Stimulated activated CD8-positive, alpha-beta memory T cell treated with anti-CD3 and anti-CD28 coated beads, Interleukin-4, amount 100 ng/mL, for 1 hour (primary cell): ENCODE measurements at places on chromosomes 5 and 9.

GRCh38 chr9:97758334-97758916 lies 61.3 kb upstream of the XPA start:
- DNase-seq: no peak

DNA sequence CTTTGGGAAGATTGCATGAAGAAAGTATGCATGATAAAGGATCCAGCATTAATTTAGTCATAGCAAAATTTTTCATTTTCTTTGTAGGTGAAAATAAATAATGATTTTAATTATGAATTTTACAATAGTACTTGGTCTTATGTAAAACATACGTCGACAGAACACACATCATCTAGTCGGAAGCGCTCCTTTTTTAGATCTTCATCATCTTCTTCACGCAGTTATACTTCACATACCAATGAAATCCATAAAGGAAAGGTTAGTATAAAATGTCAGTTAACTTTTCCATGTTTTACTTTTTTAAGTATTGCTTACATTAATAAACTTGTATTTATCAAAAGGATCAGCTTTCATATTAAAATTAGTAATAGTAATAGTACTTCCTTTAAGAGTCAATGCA lies 35.8 kb downstream of the C7 start:
- DNase-seq: no peak

GRCh38 chr9:995781-996180 lies 19.3 kb downstream of the DMRT3 start:
- DNase-seq: no peak

GRCh38 chr5:162189719-162190118 lies 122.1 kb downstream of the GABRG2 start:
- no peak for DNase-seq

DNA sequence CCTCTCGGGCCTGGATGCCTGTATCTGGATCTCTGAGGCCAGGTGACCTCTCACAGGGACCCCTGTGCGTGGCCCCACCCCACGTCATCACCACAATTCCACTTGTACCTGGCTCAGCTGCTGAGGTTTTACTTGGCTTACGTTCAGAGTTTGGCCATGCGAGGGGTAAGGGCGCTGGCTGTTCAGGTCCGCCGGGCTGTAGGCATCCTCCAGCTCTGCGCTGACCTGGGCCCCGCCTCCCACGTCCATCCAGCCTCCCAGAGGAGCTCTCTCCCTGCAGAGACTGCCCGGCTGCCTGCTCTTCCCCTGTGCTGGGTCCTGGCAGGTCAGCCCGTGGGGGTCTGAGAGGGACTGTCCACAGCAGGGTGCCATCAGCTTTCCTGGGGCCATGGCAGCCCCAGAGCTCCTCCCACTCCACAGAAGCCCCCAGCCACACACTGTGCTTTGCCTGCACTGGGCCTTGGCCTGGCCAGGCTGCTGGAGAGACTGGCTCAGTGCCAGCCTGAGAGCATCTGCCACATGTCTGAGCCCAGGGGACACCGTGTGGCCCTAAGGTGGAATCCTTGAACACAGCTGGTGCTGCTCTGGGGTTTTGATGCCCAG lies 43.6 kb downstream of the SLC6A3 start:
- no peak for DNase-seq
